Stimulated activated effector memory CD8-positive, alpha-beta T cell treated with anti-CD3 and anti-CD28 coated beads, Interleukin-12 subunit alpha, Interleukin-12 subunit beta, amount 100 ng/mL, for 72 hours (primary cell): ENCODE measurements at places on chromosomes 1 and 21.

GRCh38 chr1:162644986-162645314 is 12.7 kb downstream of the DDR2 start:
- no peak for DNase-seq

GRCh38 chr1:108708691-108709660 is 3.7 kb upstream of the FNDC7 start:
- DNase-seq = peak; percentile 79

GRCh38 chr1:17441265-17441992 is 2.0 kb upstream of the RCC2 start:
- no peak for DNase-seq

GRCh38 chr1:14852291-14852690 is 253.8 kb downstream of the KAZN start:
- no peak for DNase-seq

DNA sequence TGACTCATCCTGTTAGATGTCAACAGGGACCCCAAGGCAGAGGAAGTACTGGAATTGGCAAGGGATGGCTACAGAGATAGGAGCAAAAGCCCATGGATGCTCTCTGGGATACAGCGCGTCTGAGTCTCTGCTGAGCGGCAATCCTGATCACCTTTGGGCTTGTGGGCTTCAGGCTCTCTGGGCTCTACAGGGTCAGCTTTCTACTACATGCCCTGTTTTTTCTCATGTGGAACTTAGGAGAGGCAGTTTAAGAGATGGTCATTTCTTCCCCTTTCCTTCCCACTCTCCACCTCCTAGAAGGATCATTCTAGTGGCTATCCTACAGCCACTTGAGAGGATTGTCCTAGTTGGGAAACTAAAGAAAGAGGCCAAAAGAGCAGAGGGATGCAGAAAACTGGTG is 1.3 kb downstream of the LINGO4 start:
- no peak for DNase-seq

DNA sequence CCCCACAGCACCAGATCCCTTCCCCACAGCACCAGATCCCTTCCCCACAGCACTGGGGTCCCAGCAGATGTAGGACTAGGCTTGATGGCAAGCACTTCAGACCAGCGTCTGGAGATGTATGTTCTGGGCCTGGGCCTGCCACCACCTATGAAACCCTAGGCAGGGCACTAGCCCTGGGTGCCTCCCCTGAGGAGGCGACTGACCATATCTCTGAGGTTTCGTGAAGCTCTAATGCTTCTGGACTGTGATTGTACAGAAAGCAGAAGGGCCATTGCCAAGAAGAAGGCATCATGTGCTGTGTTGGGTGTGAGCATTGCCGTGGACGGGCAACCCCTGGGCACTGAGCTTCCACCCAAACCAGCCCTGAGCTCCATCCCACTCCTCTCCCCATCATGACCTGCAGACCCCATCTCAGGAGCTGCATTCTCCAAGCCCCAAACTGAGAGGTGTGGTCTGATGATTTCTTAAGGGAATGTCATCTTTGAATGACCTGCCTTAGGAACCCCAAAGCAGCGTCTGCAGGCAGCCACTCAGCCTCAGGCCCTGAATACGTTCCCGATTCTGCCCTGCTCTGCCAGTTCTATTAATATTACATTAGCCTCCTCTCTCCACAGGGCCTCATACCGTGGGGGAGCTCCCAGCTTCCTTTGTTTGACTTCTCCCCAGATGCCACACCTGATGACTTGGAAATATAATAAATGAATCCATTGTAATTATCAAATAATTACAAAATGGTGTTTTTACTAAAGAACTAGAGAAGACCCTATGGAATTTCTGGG is 163.4 kb downstream of the TRIM33 start:
- no peak for DNase-seq

- no peak for DNase-seq
These were observed 4.5 kb downstream of the MROH7 start for GRCh38 chr1:54645806-54646676.

GRCh38 chr1:179129702-179130473 is 48.0 kb downstream of the TOR3A start:
- DNase-seq = peak; percentile 63

- no peak for DNase-seq
These were observed 14.6 kb downstream of the NGF start for GRCh38 chr1:115323366-115324004.

DNA sequence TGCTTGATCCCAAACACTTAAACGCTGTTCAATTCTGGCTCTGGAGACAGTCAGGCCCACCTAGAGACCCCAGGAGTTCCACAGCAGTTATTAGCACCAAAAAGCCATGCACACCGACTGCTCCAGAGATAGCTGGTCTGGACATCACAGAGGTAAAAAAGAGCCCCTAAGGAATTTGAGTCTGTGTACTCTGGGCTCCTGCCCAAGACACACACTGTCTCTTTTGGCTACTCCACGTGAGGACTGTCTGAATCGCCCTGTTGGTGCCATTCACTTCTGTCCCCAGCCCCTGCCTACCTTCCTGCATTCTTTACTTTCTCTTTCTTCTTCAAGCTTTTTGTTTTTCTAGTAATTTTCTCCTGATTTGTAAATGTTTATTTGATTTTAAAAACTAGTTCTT is 197.4 kb downstream of the ADGRL2 start:
- DNase-seq = no peak

DNA sequence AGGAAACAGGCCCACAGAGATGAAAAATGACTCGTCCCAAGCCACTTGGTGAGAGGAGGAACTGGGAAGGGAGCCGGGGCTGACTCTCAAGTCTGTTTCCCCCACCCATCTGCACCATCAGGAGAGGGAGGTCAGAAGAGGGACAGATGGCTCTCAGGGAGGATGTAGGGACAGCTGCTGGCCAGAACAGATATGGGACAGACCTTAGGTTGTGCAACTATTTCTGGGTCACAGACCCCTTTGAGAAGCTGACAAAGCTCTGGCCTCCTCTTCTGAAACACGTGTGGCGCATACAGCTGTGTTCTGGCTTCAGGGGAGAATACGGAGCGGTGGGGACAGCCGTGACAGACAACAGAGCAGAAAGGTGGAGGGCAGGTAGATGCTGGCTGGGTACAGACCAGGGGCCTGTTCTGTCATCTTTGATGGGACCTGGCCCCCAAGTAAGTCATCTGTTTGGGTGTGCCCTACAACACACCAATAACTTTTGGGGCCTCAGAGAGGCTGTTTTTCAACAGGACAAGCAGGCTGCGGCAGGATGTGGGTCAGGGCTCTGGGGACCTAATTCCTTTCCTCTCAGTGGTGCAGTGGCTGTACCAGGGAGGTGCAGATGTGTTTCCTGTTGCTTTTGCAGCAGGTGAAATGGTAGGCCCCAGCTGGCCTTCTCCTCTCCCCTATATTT is 7.3 kb downstream of the SH3BGRL3 start:
- no peak for DNase-seq
